ENCODE measurements at places on chromosomes 4 and X.
A peak's percentile ranks its signal among the peaks of the same experiment; 100 is the strongest.

- no peak for DNase-seq
Measured at GRCh38 chr4:152115118-152115517, 354.3 kb upstream of the GATB start.

- no peak for DNase-seq
Measured at GRCh38 chr4:179762840-179763239, 2320.6 kb upstream of the AGA start.

DNA sequence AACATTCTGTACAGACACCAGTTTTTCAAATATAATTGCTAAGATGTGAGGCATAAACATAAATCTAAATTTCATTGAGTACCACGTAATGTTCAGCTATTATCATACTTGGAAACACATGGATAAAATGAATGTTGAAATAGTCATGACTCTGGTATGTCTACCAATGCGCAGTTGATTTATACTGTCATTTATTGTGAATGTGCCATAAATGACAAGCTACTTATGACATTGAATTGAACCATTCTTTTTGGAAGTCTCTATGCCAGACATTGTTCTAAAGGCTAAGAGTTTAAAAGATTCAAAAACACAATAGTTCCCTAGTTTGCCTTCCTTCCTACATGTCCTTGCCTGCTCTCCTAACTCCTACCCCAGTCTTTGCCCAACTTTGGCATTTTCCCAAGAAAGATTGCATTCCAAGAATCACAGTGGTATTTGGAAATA is 96.6 kb upstream of the DMD start:
- DNase-seq: no peak

DNA sequence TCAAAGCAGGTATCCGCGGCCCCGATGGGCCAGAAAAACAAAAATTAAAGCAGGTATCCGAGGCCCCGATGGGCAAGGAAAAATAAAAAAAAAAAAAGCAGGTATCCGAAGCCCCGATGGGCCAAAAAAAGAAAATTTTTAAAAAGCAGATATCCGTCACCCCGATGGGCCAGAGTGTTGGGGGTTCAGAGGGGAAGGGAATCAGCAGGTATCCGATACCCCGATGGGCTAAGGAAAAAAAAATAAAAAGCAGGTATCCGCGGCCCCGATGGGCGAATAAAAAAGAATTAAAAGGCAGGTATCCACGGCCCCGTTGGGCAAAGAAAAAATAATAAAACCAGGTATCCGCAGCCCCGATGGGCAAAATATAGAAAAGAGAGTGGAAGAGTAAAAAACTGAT is 289.0 kb downstream of the CHIC1 start:
- no peak for DNase-seq

GRCh38 chr4:77785669-77786068 is 33.5 kb downstream of the CNOT6L start:
- DNase-seq: no peak

- DNase-seq: no peak
Measured at GRCh38 chr4:83568062-83568461, 32.2 kb downstream of the GPAT3 start.

- DNase-seq: no peak
Measured at GRCh38 chrX:39398215-39398962, 597.1 kb downstream of the MID1IP1 start.

DNA sequence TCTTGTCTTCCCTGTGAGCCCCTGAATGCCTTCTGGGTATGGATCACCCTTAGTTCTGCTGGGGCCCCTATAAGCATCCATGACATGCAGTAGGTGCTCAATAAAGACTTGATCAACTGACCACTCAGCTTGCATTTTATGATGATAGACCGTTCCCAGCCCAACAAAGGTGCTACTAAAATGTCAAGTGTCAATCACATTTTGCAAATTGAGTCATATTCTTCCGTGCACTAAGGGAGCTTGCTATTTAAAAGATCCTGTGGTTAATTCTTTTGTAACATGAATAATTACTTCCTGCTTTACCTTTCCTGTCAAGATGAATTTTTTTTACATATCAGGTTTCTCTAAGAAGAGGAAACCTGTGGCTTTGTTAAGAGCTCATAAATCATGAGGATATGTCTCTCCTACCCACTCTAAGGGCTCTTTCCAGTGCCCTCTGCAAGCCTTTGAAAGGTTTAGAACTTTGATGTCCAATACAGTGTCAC is 47.6 kb downstream of the SH3KBP1 start:
- no peak for DNase-seq

DNA sequence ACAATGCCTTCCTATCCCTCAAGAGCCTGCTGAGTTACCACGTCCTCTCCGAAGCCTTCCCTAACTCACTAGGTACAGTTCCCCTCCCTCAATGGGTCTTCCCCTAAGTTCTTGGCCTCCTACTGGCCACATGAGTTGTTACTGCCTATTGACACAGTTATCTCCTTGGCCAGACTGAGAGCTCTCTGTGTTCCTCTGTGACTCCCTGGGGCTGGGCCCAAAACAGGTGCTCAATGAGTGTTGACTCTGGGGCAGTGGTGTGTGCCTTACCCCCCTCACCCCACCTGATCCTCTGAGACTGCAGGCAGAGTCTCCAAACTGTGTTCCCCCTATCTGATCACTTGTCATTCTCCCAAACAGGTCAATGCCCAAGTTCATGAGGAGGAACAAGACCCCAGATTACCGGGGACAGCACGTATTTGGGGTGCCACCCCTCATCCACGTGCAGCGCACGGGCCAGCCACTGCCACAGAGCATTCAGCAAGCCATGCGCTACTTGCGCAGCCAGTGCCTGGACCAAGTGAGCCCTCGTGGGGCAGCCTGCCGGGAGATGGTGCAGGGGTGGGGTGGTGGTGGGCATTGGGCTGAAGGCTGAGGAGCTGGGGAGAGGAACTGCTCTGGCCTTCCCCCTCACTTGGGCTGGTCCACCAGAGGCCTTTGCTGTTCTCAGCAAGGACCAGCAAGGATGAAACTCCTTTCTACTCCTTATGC is 72.6 kb downstream of the STARD8 start:
- no peak for DNase-seq

- no peak for DNase-seq
Measured at GRCh38 chrX:48910926-48911411, 477 bp downstream of the SLC35A2 start.

- DNase-seq: no peak
Measured at GRCh38 chrX:125089761-125090445, 229.8 kb upstream of the TEX13C start.

- no peak for DNase-seq
Measured at GRCh38 chrX:3527811-3528210, 181.4 kb upstream of the MXRA5 start.

DNA sequence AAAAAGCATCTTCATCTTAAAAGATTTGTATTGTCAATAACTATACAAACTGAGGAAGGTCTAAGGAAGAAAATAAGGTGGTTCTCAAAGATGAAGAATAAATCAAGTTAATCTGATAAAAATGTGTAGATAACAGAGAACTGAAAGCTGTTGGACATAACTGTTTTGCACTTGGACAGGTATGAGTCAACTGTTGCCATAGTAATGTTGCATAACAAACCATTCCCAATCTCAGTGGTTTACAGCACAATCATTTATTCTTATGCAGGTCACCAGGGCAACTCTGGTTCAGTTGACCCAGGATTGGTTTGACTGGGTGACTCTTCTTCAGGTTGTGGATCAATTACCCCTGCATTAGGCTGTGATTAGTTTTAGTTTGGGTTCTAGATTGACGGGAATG is 2197.7 kb downstream of the ARAP2 start:
- no peak for DNase-seq

- no peak for DNase-seq
Measured at GRCh38 chr4:107890779-107891178, 40.6 kb upstream of the CYP2U1 start.

DNA sequence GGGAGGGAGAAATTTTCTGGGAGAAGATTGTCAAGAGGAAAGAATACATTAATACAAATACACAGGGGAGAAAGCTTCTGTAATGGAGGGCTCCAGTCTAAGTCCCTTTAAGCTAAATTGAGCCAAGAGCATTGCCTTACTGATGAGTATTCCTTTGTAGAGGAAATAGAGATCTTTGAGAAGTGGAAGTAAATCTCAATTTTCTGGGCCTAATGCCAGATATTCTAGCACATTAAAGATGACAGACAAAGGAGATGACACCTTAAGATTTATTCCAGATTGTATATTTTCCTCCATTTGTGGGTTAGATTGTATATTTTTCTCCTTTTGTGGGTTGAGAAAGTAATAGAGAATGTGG is 28.5 kb upstream of the SMAD1 start:
- DNase-seq: no peak

- no peak for DNase-seq
Measured at GRCh38 chr4:117900832-117901231, 133.5 kb upstream of the NDST3 start.

DNA sequence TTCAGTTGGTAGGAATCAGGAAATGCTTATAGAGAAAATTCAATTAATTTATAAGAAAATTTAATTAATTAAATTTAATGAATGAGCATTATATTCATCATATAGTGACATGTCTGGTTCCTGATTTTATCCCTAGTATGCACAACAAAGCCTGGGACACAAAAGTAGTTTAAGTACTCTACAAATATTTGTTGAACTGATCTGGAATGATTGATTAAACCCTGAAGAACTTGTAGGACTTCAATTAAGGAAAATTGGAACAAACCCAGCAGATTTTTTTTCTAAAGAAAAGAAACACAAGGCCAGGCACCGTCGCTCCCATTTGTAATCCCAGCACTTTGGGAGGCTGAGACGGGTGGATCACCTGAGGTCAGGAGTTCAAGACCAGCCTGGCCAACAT is 4.5 kb upstream of the APELA start:
- no peak for DNase-seq

DNA sequence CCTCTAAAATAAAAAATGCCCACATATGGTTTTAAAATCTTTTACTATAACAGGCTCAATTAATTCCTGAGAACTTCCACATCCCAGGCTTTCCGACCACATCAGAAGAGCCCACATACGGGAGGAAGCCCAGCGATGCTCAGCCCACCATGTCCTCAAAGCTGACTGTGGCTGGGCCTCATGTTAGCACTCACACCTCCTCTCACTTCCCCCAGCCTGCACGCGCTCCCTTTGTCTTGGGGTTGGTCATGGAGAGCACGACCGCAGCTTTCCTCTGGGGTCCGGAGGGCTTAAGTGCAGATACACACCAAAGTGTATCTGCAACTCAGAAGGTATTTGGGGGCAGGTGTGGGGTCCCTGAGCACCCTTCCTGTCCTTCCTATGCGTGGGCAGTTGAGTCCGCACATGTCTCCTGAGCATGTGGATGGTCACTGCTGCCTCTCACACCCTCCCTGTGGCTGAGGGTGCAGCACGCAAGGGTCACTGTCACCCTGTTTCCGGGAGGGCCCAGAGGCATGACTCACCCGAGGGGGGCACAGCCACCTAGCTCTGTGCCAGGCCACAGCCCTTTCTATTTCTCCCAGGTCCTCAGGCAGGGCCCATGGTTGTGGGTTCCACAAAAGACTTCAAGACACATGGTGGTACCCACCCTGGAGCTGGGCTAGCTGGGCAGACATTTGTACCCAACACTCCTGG is 21.2 kb downstream of the WDR1 start:
- no peak for DNase-seq

- no peak for DNase-seq
Measured at GRCh38 chr4:96827086-96827485, 987.2 kb downstream of the PDHA2 start.

- DNase-seq: peak; percentile 38
Measured at GRCh38 chr4:140996766-140997165, 136.5 kb downstream of the RNF150 start.

DNA sequence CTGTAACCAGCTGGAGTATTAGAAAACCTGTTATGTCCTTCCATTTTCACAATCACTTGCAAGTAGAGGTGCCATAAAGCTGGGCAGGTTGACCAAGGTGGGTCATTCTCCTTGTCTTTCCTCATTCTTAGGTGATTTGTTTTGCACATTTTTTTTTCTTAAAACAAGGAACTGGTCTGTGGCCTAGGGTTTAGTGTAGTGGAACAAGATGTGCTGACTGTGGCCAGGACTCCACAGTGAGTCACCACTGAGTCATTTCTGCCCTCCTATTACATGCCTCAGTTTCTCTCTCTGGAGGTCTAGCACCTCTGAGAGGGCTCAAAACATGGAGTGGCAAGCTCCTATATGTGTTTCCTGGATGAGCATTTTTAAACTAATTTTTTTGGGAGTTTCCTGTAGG is 355.9 kb downstream of the GPM6A start:
- DNase-seq: no peak

- no peak for DNase-seq
Measured at GRCh38 chr4:3299122-3299975, 6.5 kb downstream of the RGS12 start.

GRCh38 chr4:58435871-58436270 is 1325.7 kb upstream of the IGFBP7 start:
- DNase-seq: no peak

- peak; percentile 70 for DNase-seq
Measured at GRCh38 chr4:76179398-76180318, 31.5 kb upstream of the NUP54 start.

DNA sequence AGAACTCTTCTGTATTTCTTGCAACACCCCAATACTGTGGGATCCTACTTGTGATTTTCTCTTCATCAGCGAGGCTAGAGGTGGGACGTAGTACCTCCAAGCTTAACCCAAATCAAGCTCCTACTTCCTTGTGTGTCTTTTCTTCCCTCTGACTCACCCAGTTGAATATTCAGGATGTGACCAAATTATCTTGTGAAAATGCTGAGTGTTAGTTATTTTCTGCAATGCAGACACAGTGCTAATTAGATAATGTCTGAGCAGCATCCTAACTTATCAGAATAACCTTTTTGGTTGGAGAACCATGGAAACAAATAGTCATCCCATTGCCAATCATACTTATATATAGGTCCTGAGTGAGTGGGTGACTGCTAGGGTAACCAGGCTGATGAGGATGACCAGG is 2.4 kb downstream of the MEPE start:
- no peak for DNase-seq

DNA sequence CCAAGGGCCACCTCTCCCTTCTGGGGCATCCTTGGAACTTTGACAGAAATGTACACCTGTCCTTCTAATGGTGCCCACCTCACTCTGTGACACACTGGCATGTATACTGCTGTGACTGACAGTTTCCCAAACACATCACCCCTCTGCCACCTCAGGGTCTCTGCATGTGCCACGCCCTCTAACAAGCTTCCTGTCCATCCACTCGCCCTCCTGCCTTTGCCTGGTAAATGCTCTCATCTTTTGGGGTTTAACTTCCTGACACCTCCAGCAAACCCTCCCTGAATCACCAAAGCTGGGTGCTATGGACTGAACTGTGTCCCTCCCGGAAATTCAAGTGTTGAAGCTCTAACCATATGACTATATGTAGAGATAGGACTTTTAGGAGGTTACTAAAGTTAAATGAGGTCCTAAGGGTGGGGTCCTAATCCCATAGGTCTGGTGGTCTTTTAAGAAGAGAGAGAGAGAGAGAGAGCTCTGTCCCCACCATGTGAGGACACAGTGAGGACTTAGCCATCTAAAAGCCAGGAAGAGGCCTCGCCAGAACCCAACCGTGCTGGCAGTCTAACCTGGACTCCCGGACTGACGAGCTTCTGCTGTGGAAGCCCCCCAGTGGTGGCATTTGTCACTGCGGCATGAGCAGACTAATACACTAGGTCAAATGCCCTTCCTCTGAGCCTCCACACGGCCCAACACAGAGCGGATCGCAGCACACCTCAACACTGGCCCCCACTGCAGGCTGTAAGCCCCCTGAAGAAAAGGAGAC is 95.6 kb downstream of the AFAP1 start:
- peak; percentile 4 for DNase-seq

- no peak for DNase-seq
Measured at GRCh38 chrX:117959045-117959444, 157.6 kb downstream of the KLHL13 start.

- no peak for DNase-seq
Measured at GRCh38 chr4:176782794-176783193, 9.9 kb downstream of the VEGFC start.

GRCh38 chr4:17613761-17614415 is 553 bp upstream of the MED28 start:
- DNase-seq: no peak

All from NCI-H1694 treated with DMSO at 0.1 percent for 48 hours (cell line).